ENCODE measurements at places on chromosomes 13 and 19. TPM values are rescaled to one million over a fixed set of nuclear protein-coding genes. Genes with fewer than 3 reads are reported as not detected.

DNA sequence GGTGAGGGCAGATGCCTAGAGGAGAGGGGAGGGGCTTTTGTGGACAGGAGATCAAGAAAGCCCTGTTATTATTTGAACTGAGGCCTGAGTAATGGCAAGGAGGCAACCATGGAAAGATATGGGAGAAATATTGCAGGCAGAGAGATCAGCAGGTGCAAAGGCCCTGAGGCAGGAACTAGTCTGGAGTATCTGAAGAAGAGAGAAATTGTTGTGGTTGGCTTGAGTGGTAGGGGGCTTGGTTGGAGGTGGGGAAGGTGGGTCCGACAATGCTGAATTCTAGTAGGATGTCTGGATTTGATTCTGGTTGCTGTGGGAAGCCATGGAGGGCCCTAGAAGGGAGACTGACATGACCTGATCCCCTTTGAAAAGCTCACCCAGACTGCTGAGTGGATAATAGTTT is 2.4 kb upstream of the URI1 start:
- no peak for DNase-seq

- DNase-seq: no peak
Measured at GRCh38 chr19:57773488-57773887, 4.0 kb downstream of the ZNF586 start.

TRPC4 gene
- 5.3 TPM for total RNA-seq

- DNase-seq: peak; percentile 35
Measured at GRCh38 chr19:58274771-58275201, 4.0 kb upstream of the ZNF8 start.

DNA sequence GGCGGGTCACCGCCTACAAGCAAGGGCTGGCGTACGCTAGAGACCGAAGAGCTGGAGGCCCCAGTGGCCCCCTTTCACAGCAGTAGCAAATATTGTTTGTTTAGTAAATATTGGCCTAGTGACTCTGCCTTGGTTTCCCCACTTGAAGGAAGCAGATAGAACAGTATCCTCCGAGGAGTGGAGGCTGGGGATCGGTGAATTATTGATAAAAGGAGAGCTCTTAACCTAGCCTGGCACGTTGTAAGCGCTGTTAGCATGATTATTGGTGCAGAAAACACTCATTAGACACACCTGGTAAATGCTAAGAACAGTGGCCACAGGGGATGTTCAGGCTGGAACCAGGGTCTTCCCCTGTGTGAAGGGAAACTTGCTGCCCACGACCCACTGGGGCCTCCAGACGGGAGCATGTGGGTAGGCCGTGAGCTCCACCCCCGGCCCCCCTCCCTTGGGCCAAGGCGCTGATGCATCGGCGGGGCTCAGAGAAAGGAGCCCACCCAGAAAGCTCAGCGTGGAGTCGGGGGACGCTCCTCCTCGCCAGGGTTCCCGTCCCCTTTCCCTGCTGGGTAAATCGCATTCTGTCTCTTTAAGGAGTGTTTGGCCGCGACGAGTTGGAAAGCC is 2.3 kb downstream of the IER2 start:
- DNase-seq: no peak

DNA sequence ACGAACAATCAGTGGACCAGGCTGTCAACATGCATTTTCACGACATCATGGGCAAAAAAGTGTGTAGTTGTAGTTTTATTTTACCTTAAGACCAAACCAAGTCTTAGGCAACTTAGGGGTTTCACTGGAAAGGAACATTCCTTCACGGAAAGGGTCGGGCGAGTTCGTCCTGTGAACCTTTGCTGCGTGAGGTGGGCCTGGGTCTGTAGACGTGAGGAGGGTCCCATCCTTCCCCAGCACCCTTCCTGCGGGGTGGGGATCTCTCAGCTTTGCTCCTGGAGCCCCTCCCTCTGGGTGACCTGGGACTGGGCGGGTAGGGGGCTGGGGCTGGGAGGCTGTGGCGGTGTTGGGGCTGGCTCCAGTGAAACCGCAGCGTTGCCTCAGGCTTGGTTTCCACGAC is 12.3 kb upstream of the RPS15 start:
- no peak for DNase-seq

PRR22 gene
- 0.28 TPM for total RNA-seq

DNA sequence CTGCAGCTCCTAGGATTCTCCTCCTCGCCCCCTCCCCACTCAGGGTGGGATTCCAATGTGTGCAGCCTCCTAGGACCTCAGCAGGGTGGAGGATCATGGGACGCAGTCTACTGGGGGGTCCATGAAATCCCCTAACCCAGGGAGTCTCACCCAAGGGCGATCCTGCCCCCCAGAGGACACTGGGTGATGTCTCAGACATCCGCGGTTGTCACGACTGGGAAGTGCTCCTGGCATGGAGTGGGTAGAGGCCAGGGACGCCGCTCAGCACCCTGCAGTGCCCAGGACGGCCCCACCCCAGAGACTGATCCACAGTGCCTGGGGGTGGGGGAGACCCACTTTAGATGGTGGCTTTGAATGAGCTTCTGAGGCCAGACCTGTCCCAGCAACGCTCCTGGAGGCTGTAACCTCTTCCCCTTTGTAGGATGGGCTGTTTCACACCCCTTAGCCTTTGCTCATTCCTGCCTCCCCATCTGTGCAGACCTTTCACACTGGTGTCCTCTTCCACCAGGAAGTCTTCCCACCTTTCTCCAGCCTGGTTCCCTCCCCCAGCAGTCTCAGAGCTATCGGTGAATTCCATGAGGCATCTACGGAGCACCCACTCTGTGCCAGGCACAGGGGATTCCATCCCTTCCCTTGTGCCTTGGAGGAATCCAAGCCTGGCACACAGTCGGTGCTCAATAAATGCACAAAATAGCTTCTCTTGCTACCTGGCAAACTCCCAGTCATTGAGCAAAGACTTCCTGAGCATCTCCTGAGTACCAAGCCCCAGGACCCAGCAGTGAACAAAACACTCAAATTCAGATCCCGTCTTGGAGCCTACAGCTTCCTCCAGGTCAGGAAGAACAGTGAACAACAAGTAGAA is 10.5 kb downstream of the SMIM24 start:
- DNase-seq: no peak

DNA sequence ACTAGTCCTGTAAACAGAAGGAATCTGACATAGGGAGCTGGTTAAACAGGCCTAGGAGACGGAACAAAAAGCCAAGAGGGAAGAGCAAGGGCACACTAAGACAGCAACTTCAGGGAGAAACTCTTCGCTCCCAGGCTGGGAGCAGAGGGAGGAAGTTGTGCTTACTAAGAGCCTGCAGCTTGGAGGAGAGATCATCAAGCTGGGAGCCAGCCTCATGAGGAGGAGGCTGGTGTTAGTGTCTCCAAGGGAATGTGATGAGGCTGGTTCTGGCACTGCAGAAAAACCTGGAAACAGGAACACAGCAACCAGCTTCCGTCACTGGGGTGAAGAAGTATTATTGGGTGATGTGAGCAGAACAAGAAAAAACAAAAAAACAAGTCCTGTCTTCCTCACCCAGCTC is 1027.3 kb downstream of the UQCRFS1 start:
- DNase-seq: no peak

SLC7A10 gene
- total RNA-seq: not detected

TMEM150B gene
- total RNA-seq: not detected

PRODH2 gene
- not detected for total RNA-seq

DNA sequence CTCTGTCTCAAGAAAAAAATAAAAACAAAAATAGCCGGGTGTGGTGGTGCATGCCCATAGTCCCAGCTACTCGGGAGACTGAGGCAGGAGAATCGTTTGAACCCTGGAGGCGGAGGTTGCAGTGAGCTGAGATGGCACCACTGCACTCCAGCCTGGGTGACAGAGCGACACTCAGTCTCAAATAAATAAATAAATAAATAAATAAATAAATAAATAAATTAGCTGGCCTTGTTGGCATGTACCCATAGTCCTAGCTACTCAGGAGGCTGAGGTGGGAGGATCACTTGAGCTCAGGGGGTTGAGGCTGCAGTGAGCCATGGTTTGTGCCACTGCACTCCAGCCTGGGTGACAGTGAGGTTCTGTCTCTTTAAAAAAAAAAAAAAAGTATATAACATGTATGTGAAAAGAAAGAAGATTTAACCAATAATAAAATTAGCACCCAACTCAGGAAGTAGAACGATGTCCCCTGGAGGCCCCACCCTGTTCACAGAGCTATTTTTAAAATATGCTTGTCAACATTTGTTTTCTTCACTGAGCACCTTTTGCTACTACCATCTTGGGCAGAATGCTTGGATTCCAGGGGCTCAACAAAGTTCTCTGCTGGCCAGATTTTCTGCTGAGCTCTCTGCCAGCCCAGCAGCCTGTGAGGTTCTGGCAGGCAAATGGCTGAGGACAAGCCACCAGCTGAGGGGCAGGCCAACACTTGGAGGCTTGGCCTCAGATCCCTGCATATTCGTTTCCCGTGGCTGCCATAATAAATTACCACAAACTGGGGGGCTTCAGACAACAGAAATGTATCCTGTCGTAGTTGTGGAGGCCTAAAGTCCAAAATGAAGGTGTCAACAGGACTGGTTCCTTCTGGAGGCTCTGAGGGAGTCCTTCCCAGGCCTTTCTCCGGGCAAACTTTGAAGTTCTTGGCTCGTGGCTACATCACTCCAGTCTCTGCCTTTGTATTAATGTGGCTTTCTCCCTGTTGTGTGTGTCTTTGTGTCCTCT is 5.2 kb downstream of the SLC25A42 start:
- no peak for DNase-seq

GRCh38 chr13:73038064-73038463 is 20.7 kb upstream of the KLF5 start:
- DNase-seq: no peak

B3GNT3 gene
- not detected for total RNA-seq

- DNase-seq: no peak
Measured at GRCh38 chr13:78829821-78830220, 170.9 kb upstream of the OBI1 start.

GEMIN7 gene
- total RNA-seq: 27.2 TPM

NMRK2 gene
- not detected for total RNA-seq

DNA sequence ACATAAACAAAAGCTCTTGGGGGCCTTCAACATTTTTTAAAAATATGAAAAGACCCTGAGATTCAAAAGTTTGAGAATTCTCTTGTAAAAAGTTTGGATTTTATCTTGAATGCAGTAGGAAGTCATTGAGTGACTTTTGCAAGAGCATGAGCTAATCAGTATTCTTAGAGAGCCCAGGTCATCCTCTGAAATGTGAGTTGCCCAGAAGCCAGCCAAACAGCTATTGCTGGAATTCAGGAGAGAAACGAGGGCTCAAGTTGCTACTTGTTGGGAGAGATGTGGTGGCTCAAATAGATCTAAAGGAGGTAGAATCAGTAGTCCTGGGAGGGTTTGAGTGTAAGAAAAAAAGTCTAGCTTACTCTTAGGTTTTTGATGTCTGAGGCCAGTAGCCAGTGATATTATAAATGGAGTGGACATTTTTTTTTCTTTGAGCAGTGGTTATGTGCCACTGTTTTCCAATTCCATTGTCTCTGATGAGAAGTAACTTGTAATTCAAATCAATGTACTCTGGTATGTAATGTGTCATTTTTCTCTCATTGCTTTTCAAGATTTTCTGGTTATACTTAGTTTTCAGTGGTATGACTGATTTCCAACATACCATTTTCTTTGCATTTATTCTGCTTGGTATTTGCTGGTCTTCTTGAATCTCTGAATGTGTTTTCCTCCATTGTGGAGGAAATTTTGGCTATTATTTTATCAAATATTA is 30.7 kb downstream of the LMO7 start:
- peak; percentile 79 for DNase-seq

DNA sequence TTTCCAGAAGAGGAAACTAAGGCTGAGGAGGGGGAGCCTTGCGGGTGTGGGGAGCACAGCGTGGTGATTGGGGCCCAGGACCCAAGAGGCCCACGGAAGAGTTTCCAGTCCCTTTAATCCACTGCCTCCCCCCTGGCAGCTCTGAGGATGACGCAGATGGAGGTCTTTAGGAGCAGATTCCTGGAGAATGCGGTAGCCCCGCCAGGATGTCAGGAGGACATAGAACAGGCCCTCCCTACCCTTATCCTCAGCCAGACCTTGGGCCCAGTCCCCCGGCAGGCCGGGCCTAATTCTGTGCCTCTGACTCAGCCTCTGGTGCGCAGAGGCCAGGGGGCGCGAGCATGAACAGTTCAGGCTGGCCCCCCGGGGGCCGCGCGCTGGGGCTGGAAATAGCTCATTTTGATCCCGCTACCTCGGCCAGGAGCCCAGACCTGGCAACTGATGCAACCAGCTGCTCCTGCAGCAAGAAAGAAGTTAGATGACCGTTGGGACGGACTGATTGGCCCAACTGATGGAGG is 461 bp upstream of the HSPB6 start:
- DNase-seq: peak; percentile 96

DNA sequence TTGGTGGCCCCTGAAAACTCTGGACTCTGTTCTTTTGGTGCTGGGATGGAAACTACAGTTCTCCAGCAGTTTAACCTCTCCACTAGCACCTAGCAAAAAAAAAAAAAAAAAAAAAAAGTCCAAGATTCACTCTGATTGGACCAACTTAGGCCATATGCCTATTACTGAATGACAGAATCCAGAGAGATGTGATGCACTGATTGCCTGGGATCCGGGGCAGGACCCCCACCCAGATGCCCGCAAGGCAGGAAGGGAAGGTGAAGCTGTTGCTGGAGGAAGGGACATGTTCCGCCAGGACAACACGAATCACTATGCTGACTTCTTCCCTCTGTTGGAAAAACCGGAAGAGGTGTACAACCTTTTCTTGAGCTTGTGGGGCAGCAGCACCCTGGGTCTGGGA is 152.5 kb upstream of the ZNF536 start:
- DNase-seq: no peak

DNA sequence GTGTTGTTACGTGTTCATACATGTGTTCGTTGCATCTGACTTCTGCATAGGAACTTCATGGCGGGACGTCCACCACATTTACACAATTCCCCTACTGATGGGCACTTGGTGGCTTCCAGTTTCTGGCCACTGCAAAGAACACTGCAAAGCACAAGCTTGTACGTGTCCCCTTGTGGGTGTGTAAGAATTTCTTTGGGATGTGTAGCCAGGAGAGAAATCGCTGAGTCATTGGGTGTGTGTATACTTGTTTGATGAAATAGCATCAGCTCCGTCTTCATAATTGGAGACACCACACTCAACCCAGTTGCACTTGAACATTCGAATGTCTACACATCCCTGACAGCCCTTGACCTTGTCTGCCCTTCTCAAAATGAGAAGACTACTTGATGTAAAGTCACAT is 19.2 kb downstream of the KLK5 start:
- peak; percentile 24 for DNase-seq

DNA sequence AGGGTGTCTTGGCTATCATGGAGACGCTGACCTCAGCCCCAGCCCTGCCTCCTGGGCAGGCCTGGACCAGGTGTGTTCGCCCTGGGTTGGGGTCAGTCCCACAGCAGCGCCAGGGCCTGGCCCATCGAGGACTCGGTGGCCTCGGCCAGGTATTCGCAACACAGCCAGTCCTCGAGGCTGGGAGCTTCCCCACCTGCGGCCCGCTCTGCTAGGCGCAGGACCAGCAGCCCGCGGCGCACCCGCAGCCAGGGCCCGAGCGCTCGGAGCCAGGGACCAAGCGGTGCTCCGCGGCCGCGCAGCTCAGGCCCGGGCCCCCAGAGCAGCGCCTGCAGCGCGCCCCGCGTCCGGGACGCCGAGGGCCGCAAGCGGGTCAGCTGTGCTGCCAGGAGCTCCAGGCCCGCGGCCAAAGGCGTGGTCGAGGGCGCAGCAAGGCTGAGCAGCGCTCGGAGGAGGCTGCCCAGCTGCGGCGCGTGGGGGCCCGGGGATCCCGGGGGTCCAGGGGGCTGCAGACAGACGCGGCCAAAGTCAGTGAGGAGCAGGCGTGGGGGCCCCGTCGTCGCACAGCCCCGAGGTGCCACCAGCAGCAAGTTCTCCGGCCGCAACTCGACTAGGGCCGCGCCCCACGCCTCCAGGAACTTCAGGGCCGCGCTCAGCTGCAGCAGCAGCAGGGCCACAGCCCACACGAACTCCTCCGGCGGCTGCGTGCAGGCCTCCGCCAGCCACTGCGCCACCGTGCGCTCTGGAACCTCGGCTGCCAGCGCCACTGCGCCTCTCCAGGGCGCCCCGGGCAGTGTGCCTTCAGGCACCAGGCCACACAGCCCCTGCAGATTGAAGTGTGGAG is 6.2 kb downstream of the PEAK3 start:
- DNase-seq: no peak

All from IMR-90 (cell line).